Activated CD4-positive, alpha-beta T cell treated with anti-CD3 and anti-CD28 coated beads, Interleukin-2, amount 50 U/mL, for 1 hour (primary cell): ENCODE measurements at places on chromosomes 5 and 9.

- DNase-seq: no peak
Measured at GRCh38 chr9:72485821-72486593, 35.4 kb upstream of the TMC1 start.

DNA sequence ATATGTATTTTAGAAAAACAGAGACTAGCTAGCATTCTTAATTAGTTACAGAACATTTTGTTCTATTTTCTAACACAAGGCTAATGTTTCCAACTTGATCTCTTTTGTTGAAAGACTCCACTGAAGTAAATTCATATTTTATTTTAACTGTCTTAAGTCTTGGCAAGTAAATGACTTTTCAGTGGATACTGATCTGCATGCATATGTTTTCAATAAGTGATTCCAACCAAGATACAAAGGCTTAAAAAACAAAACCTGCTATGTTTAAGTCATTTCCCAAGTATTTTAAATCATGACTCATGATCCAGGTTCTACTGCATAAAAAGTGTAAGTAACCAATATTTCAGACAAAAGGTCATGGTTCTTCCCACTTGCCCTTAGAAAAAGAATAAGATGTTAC lies 5.7 kb downstream of the CDO1 start:
- no peak for DNase-seq

DNA sequence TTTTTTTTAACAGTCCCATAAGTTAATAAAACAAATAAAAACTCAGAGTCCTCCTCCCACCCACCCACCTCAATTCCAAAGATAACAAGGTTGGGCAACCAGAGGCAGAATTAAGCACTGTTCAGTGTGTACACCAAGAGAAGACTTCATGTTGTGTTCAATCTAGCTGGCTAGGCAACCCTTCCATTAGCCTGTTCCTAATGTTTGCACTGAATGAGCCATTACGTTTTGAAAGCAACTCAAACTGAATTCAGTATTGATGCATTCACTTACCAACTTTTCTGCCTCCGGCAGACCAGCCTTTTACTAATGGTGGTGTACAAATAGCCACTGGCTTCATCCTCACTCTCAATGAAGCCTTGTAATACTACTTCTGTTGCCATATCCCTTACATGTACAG lies 47.5 kb downstream of the PBX3 start:
- no peak for DNase-seq

DNA sequence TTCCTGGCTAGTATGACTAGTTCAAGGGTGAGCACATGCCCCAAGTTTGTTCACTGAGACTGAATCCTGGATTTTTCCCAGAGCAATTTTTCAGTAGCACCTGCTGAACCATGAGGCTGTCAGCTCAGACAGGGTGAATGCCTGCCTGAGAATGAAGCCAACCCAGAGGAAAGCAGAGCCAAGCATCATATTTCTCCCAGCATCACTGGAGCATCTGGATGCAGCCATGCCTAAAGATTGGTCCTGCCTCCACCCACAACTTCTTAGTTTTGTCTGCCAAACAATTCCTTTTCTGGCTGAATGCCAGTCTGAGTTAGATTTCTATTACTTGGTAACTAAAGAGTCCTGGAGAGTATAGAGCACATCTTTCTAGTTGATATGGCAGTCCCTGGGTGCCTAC lies 343.6 kb downstream of the CSNK1G3 start:
- DNase-seq: no peak

DNA sequence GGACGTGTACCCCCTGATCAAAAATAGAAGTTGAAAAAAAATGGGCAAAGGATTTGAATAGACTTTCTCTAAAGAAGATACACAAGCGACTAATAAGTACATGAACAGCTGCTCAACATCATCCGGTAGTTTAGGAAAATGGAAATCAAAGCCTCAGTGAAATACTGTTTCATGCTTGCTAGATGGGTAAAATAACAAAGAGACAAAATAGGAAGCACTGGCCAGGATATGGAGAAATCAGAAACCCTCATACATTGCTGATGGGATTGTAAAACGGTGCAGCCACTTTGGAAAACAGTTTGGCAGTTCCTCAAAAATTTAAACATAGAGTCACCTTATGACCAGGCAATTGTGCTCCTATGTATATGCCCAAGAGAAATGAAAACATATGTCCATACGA lies 65.0 kb upstream of the SUB1 start:
- DNase-seq: no peak

DNA sequence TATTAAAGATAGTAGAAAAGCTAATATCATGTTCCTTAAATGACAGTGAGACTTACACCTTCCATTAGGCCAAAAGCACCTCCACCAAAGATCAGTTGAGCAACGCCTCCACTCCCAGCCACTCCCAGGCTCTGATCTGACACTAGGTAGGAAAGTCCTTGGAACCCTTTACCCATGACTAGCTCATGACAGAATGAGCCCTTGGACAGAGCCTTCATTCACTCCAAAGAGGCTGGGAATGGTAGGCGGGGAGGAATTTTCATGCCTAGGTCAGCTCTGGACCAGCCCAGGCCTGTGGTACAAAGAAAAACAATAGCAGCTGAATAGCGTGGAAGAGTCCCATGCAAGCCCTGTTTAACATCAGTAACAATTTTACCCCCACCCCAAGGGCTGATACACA lies 493.7 kb downstream of the NR2F1-AS1 start:
- no peak for DNase-seq

- no peak for DNase-seq
Measured at GRCh38 chr5:110441035-110441434, 285.4 kb downstream of the TMEM232 start.
